ENCODE measurements at places on chromosomes 7 and 10. TPM values are rescaled to one million over a fixed set of nuclear protein-coding genes. Genes with fewer than 3 reads are reported as not detected.

The ZNF853 gene
- total RNA-seq: 5.5 TPM

DNA sequence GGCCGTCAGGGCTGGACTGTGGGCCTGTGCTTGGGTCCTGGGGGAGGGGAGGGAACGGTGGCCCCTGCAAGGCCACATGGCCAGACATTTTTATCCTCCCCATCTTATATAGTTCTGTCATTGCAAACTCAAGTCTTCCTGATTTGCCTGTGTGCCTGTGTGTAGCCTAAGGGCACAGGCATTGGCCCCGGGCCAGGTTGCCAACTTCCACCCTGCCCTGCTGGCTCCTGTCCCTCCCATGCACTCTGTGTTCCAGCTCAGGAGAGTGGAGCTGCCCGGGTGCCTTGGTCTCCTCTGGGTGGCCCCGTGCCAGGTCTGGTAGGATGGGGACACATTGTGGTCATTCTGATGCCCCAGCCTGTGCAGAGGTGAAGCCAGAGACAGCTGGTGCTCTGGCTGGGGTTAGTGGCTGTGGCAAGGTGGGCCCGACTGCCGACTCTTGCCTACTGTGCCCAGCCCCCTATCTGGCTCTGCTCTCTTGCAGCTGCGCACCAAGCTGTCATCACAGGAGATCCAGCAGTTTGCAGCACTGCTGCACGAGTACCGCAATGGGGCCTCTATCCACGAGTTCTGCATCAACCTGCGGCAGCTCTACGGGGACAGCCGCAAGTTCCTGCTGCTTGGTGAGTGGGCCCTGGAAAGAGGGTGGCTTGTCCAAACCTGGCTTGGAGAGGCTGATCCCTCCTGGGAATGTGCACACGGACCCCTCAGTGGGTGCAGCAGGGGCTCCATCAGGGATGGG, 14.8 kb downstream of the NACAD start:
- no peak for DNase-seq

DNA sequence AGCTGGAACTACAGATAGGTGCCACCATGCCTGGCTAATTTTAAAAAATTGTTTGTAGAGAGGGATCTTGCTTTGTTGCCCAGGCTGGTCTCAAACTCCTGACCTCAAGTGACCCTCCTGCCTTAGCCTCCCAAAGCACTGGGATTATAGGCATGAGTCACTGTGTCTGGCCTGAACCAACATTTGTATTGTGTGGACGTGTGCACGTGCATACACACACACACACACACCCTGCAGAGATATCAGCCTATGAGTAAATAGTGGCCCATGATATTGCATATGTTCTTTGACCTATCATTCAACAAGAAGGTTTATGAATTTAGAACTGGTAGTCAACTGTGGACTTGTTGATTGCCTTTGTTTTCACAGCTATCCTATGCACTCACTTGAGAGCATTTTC, 161.6 kb downstream of the BAMBI start:
- DNase-seq: no peak

GRCh38 chr10:109941236-109941862, 18.0 kb upstream of the XPNPEP1 start:
- no peak for DNase-seq

The VSTM4 gene
- total RNA-seq: 2.0 TPM

GRCh38 chr10:50541921-50542320, 81.8 kb downstream of the SGMS1 start:
- no peak for DNase-seq

The GNAT3 gene
- total RNA-seq: 2.0 TPM

DNA sequence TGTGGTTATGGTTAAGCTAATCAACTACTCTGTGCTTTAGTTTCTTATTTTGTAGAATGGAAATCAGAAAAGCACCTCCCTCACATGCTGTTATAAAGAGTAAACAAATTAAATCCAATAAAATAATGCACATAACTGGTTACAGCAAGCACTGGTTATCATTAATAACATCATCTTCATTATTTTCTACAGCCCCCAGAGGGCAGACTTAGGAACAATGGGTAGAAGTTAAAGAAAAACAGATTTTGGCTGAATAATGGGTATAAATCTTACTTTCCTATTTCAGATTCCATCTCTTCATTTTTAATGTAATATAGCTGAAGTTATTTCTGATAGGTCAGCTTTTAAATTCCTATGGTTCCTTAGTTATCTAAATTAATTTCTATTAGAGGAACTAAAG, 126.5 kb downstream of the DOCK4 start:
- no peak for DNase-seq

- DNase-seq: no peak
Observed at GRCh38 chr7:4439444-4439843, 242.7 kb upstream of the FOXK1 start.

DNA sequence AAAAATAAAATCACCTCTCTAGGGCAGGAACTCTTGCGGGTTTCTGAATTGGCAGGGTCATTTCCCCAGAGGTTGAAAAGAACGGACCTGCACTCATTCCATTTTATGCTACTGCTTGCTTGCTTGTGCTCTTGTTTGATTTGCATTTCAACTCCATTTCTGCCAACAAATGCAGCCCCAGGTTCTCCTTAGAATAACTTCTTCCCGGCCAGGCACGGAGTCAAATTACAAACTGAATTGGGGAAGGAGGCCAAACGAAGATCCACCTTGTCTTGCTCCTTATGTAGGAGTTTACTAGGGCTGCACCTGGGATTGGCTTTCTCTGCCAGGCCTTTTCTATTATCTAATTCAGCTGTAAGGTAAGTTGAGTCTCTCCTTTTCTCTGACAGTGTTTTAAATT, 79.6 kb downstream of the HGF start:
- no peak for DNase-seq

- DNase-seq: no peak
Observed at GRCh38 chr7:105337529-105337928, 51.2 kb downstream of the SRPK2 start.

DNA sequence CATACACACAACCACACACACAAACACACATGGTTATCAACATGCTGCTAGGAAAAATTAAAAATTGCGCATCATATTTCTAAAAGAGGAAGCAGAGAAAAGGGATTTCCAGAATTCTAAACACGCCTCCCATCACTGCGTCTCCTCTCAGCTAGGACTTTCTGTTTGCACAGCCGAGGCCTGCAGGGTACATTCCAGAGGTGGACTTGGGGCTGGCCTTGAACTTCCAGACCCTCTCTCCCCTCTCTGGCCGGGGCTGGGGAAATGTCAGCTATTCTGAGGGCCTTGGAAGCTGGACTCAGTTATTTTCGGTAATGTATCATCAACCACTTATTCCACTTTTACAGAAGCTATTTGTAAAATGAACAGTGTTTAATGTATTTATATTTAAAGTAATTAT, 168.7 kb downstream of the GALNT17 start:
- no peak for DNase-seq

DNA sequence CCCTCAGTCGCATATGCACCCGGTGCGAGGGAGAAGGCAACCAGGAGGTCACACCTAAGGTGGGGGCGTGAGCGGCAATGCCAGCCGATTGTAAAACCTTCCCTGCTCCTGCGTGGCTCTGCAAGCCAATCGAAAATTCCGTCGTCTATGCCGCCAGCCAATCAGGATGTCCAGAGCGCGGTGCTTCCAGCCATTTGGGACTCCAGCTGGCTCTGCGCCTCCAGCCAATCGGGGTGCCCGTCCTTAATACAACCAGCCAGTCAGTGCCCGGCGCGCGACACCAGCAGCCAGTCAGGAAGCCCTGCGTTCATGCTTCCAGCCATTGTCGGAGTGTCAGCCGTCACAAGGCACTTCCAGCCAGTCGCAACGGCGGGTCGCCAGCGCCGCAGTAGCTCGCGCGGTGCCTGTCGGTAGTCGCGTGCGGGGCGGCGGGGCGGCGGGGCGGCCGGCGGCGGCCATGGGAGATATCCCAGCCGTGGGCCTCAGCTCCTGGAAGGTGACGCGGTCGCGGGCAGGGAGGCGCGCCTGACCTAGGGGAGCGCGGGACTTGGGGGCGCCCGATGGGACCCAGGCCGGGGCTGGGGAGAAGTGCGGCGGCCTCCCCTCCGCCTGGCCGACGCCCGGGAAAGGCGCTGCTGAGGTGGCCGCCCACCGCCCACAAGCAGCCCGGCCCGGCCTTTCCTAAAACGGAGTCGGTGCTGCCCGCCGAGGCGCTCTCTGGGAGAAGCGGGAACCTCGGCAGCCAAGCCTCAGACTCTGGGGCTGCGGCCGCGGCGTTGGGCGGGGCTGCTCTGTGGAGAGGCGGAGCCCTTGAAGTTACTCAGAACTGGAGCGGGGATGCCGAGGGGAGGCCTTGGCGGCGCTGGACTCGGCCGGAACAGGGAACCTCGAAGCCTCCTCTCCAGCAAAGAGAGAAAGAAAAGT, at the start of gene AKR1E2:
Gene AKR1E2, plus strand, starts transcription at position 340 of the 924 bp plus-strand sequence. Its CDS starts 118 bp downstream, at position 458.
- DNase-seq: peak; percentile 89

- DNase-seq: peak; percentile 14
Observed at GRCh38 chr10:42983591-42983990, 93.3 kb upstream of the RET start.

The NPSR1 gene
- total RNA-seq: not detected

DNA sequence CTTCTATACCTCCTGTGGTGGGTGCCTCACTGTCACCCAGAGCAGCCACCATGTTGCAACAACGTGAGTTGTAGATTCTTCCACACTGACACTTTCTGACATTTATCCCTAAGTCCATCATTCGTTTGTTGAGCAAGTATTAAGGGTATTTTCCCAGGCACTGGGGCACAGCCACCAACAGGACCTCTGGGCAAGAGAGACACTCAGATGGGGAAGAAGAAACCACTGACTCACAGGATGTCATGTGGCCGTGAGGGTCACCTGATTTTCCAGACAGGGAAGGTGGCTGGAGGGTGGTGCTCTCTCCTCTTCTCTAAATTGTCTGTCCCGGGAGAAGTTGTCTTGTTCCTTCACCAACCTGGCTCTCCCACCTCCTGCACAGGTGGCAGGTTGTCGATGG, 51.7 kb upstream of the PPIF start:
- no peak for DNase-seq

GRCh38 chr7:145978769-145979168, 137.8 kb upstream of the CNTNAP2 start:
- no peak for DNase-seq

DNA sequence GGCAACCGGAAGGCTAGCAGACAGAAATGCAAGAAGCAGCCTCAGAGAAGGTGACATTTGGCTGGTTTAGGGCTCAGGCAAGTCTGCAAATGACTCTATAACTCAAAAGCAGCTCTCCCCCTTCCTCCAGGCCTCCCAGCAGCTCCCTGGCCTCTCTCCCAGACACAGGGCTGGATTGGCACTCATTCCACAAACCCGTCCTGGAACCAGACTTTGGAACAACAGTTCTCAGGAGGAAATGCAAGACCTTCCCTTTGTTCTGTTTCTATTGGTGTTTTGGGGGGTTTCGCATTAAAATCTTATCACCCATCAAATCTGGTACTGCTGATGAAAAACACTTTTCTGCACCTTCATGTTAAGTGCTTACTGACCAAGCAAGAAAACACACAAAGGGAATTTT, 40.3 kb upstream of the EFCAB10 start:
- DNase-seq: no peak

DNA sequence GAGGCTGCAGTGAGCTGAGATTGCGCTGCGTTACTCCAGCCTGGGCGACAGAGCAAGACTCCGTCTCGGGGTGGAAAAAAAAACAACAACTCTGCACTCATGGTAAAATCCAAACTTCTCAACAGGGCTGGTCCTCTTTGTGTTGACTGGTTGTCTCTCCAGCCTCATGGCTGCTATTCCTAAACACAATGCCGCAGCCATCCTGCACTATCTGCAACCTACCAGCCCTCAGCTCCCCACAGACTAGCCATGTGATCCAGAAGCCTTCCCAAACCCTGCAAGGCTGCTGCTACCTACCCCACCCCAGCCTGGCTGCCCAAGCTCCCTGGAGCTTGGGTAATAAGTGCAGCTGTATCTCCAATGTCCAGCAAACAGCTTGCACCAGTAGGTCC, 11.7 kb downstream of the ZYX start:
- DNase-seq: no peak

All from glutamatergic neuron (in vitro differentiated cells).